ENCODE measurements at places on chromosomes 7 and 10. TPM values are rescaled to one million over a fixed set of nuclear protein-coding genes. Genes with fewer than 3 reads are reported as not detected.

Gene HOXA9
- not detected for total RNA-seq

GRCh38 chr7:143892527-143893300 lies 9.3 kb downstream of the TCAF1 start:
- no peaks in the 10 kb centered on the region for H3K36me3 ChIP-seq
- H3K4me1 ChIP-seq = peaks cover 34% of the 10 kb centered on the region
- no peaks in the 10 kb centered on the region for H3K27me3 ChIP-seq
- peak; percentile 68 for DNase-seq

Gene LIPM
- total RNA-seq = not detected

DNA sequence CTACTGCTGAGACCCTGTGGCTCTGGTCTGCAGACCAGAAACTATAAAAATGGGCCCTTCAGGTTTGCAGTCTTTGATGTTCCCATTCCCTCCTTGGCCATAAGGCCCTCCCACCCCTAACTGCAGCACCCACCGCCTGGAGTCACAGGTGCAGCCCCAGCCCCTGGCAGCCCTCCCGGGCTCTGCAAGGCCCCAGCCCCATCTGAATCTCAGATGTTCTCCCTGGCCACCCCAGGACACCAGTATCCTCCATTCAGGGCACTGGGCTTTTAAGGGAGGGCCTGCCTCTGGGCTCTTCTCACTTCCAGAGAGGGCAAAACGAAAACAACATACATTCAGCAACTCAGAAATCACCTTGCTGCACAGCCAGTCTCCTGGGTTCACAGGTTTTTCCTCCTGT lies 107.7 kb upstream of the RET start:
- H3K27ac ChIP-seq = no peak overlapping the region
- H3K4me3 ChIP-seq = no peak overlapping the region
- H3K27me3 ChIP-seq = no peaks in the 10 kb centered on the region
- no peak for DNase-seq
- no peaks in the 10 kb centered on the region for H3K36me3 ChIP-seq

DNA sequence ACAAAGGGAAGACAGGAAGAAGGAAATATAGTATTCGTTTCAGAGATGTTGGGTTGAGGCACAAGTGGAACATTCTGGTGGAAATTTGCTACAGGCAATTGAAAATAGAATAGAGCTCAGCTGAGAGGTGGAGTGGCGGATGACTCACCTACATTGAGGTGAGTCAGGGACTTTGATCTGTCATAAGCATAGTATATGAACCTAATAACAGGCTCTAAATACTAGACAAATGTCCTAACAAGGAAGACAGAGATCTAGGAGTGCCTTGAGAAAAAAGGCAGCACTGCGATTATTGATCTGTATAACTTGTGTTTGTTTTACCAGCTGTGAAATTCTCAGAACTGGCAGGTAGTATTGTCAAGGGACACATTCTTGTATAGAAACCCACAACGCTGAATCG lies 907 bp upstream of the IFRD1 start:
- H3K4me3 ChIP-seq = peak overlapping the region; percentile 100
- DNase-seq = peak; percentile 60
- H3K27ac ChIP-seq = peak overlapping the region; percentile 89
- peaks cover 47% of the 10 kb centered on the region for H3K4me1 ChIP-seq
- H3K27me3 ChIP-seq = no peaks in the 10 kb centered on the region

DNA sequence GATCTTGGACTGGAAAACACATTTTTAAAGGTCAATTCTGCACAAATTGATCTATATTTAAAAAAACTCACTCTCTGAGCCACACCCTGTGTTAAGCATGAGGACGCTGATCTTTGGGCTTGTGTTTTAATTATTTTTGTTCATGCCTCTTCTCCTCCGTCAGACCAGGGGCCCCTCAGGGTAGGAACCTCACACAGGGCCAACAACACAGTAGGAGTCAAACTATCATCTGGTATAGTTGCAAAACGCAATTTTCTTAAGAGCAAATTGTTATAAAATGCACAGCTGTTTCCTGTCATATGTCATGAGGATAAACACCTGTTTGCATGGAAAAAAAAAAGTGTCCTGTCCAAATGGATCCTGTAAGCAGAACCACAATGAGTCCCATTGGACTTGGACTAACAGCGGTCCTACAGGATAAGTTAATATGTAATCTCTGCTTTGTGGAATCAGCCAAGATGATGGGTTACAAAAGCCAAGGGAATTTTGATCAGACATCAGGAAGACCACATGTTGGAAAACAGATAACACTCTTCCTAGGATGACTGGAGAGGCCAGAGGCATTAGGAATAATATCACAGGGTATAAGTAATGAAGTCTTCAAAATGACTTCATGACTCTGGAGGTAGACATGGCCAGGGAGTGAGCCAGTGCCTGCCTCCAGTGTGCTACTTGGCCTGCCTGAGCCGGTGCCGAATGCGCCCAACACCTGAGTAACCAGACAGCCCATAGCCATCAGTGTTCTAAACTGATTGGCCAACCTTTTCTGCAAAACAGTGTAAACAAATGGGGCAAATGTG lies 184.9 kb upstream of the ADCY1 start:
- H3K27ac ChIP-seq = no peak overlapping the region
- H3K4me3 ChIP-seq = no peak overlapping the region
- no peaks in the 10 kb centered on the region for H3K4me1 ChIP-seq
- DNase-seq = no peak
- H3K27me3 ChIP-seq = no peaks in the 10 kb centered on the region

DNA sequence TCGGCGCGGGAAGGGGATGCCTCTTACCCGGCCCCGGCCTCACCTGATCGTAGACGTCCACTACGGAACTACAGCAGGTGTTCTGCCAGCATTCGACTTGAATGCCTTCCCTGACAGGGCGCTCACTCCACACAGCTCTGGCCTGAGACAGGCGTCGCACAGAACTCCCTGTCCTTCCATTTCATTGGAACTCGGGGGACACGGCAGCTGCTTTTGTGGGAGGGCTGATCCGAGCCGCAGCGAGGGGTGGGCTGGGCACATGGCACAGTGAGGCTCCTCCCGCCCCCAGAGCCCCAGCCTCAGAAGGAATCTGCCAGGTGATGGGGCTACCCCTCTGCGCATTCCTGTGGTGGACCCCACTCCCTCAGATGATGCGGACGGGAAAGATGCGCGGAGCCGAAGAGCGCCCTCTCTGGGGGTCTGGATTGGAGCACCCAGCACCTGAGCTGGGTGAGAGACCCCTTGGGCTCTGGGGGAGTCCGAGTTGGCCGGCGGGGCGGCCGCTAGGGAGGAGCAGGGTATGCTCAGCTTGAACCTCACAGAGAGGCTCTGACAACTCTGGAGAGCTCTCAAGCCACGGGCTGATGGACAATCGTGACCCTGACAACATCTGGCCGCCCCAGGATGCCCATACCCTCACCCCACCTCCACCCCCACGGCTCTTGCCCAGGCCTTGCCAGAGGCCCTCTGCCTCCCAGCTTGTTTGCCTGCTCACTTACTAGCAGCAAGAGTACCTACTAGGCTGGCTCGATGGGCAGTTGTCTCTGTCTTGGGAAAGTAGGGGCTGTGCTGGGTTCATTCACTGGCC lies 36.6 kb downstream of the RASGEF1A start:
- no peaks in the 10 kb centered on the region for H3K4me1 ChIP-seq
- peak overlapping the region; percentile 50 for H3K4me3 ChIP-seq
- H3K27ac ChIP-seq = no peak overlapping the region
- no peak for DNase-seq
- H3K27me3 ChIP-seq = peaks cover 11% of the 10 kb centered on the region

- H3K27ac ChIP-seq = no peak overlapping the region
- peaks cover 18% of the 10 kb centered on the region for H3K4me1 ChIP-seq
- DNase-seq = peak; percentile 28
- peaks cover 16% of the 10 kb centered on the region for H3K27me3 ChIP-seq
- no peak overlapping the region for H3K4me3 ChIP-seq
- no peaks in the 10 kb centered on the region for H3K36me3 ChIP-seq
Observed at GRCh38 chr10:92727550-92727949, 37.8 kb downstream of the HHEX start.

DNA sequence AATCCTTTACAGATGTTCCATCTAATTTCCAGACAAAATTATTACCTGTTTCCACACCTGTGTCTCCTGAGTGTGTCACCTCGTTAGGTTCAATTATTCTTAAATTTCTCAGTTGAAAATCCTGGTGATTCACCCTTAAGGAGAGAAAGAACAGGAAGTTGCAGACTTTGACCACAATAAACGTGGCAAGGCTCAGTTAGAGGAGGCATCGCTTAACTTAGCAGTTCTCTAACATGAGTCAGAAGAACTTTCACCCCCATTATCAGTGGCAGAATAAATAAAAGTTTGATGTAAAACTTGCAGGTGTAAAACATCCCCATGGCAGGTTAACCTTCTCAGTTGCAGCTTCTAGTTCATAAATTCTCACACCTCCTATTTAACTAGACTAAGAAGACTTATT lies 8.3 kb downstream of the XPNPEP1 start:
- H3K27me3 ChIP-seq = no peaks in the 10 kb centered on the region
- no peak overlapping the region for H3K4me3 ChIP-seq
- peak overlapping the region; percentile 17 for H3K27ac ChIP-seq
- peaks cover 3% of the 10 kb centered on the region for H3K36me3 ChIP-seq
- peaks cover 31% of the 10 kb centered on the region for H3K4me1 ChIP-seq

DNA sequence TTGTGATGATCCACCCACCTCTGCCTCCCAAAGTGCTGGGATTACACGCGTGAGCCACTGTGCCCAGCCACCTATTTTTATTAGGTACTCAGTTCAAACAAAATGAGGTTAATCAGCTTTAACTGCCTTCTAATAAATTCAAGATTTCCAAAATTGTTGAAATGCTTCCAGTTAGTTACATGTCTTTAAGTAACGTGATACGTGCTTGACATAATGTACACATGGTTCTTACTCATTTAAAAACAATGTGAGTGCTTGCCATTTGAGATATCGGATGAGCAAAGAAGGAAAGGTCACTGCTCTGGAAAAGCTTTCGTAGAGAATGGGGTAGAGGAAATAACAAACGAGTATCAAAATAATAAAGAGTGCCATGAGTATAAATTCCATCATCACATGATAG lies 83.6 kb downstream of the KMT2E start:
- no peaks in the 10 kb centered on the region for H3K4me1 ChIP-seq
- H3K27me3 ChIP-seq = no peaks in the 10 kb centered on the region
- no peak overlapping the region for H3K27ac ChIP-seq
- no peak overlapping the region for H3K4me3 ChIP-seq

GRCh38 chr7:102917436-102918353 lies 4.9 kb downstream of the LRRC17 start:
- no peak for DNase-seq
- no peaks in the 10 kb centered on the region for H3K36me3 ChIP-seq
- H3K4me1 ChIP-seq = no peaks in the 10 kb centered on the region
- H3K27ac ChIP-seq = no peak overlapping the region
- no peaks in the 10 kb centered on the region for H3K27me3 ChIP-seq

Gene TSPAN33
- total RNA-seq = 15.3 TPM

DNA sequence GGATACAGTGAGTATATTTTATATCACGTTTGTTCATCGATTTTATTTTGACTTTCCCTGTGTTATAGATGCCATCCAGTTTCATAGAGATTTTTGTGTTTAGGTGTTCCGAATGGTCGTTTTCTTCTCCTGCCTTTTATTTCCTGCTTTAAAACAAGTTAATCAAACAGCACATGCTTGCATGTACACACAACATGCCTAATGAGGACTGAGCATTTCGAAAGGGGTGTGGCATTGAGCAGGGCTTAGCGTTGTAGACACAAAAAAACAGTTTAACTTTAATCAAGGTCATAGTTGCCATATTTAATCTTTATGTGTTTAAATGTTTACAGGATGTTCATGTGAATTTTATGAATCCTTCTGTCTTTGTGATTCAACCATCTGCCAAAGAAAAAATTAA lies 430.5 kb upstream of the GALNT17 start:
- no peak overlapping the region for H3K27ac ChIP-seq
- H3K4me1 ChIP-seq = no peaks in the 10 kb centered on the region
- H3K27me3 ChIP-seq = 0 out of 3 replicates have a peak, but pooled peaks cover 2% of the 10 kb centered on the region
- no peak overlapping the region for H3K4me3 ChIP-seq
- no peaks in the 10 kb centered on the region for H3K36me3 ChIP-seq

DNA sequence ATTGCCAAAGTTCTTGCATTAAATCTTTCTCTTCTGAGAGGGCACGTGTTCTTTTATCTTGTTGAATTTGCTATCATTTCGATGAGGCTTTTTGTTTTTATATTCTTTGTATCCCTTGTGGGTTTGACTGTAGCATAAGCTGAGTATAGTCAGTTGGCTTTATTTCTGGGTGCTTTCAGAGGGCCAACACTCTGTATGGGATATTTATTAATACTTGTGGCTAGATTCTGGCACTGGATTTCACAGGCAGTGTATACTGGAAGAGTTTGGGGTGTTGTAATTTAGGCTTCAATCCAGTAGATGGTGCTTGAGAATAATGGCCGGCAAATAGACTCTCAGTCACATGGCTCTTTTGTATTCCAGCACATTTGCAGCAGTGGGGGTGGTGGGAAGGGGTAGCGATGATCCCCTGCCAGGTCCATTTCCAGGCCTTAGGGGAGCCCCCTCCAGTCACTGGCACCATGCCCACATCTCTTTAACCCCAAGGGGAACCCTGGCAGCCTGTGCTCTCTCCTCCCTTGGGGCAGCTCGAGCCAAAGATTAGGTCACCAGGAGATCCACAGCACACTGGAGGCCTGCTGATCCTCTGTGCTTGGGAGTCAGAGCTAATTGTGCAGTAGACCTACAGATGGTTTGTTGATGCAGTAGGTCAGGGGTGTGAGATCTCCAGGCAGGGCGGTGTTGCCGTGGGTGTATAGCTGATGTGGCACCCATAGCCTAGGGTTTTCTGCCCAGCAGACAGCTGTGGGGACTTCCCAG lies 81.8 kb downstream of the PTPN20 start:
- no peaks in the 10 kb centered on the region for H3K4me1 ChIP-seq
- H3K27ac ChIP-seq = no peak overlapping the region
- DNase-seq = peak; percentile 24
- no peak overlapping the region for H3K4me3 ChIP-seq
- no peaks in the 10 kb centered on the region for H3K36me3 ChIP-seq

Gene PSPH
- 124 TPM for total RNA-seq

GRCh38 chr7:68699090-68699711 lies 899.1 kb upstream of the AUTS2 start:
- H3K27ac ChIP-seq = no peak overlapping the region
- H3K27me3 ChIP-seq = no peaks in the 10 kb centered on the region
- no peaks in the 10 kb centered on the region for H3K4me1 ChIP-seq

GRCh38 chr7:37212556-37212955 lies 236.1 kb downstream of the ELMO1 start:
- peaks cover 2% of the 10 kb centered on the region for H3K27me3 ChIP-seq
- H3K36me3 ChIP-seq = no peaks in the 10 kb centered on the region
- no peak overlapping the region for H3K4me3 ChIP-seq

Measured in HepG2 (cell line).